ENCODE measurements at places on chromosomes 11 and 22.

DNA sequence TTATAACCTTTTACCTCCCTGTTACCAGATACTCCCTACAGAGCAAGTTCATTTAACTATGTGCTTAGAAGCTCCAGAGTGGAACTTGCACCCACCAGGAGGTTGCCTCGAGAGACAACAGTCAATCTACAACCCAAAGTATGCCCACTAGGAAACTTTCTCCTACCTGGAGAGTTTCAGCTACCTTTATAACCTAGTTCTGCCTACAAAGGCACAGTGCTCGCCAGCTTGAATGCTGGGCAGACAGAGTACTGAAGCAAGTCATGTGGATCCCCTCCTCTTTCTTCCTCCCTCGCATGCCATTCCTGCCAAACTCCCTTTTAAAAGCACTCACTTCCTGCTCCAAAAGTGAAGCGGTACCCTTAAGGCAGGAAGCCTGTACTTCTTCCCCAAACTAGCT is 258.9 kb downstream of the SWAP70 start:
- DNase-seq: no peak

DNA sequence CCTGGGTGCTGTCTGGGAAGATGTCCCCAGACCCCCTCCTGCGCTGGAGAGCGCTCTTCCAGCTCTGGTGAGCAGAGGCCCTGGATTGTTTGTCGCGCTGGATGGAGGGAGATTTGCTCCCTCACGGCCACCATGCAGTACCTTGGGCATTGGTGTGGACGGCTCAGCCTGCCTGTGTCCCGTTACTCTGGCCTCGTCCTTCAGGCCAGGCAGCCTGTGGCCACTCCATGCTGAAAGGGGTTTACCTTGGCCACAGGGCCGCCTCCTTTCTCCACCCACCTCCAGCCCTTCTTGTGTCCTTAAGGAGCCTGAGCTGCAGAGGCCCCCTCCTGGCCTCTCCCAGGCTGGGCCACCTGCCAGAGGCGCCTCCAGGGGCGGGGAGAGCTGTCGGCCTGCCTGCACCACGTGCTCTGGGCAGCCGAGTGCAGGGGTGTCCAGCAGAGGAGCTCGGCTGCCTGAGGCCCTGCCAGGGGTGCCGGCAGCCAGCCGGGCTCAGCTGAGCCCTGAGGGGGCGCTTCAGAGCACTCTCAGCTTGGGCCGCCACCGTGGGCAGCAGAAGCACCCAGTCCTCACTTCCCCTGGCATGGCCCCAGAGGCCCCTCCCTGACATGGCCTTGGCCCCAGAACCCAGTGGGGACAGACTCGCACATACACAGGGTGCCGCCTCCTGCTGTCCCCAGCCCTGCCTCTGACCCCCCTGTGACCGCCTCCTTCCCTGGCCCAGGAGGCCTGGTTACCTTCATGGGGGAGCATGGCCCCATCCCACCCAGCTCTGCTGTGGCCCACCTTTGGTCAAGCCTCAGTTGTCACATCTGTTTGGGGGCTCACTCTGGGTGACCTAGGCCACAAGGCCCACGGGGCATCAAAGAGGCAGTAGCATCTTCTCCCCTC is 3.4 kb downstream of the CCND1 start:
- DNase-seq: no peak

DNA sequence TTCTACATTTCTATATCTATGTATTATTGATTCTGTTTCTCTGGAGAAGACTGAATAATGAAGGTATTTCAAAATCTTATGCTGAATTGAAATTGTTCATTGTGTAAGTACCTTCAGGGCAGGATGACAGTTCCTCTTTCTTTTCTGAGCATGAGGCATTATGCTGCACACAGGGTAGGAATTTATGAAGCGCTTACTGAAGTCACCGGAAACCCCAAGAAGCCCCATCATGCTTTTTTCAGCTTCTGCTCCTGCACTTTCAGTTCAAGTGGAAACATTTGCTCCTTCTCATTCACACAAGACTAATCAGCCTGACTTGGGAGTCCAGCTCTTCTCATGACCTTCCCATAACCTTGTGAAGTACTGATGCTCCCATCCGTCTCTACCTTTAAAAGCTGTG is 314.7 kb upstream of the SORL1-AS1 start:
- DNase-seq: no peak

DNA sequence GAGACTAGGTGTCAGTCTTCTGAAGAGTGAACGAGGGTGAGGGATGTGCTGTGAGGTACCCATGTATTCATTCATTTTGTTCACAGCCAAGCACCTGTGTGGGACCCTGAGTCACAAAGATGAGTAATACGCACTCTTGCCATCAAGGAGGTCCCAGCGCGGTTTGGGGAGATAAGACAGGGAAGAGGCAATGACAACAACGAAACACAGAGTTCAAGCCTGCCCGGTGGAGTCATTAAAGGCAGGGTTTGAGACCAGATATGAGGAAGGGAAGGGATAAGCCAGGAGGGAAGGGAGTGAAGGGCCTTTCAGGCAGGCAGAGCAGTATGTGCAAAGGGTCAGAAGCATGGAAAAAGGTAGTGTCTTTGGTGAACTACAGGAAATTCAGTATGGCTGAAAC is 4.6 kb downstream of the DCHS1 start:
- DNase-seq: no peak

- no peak for DNase-seq
These were observed 16.1 kb downstream of the IGF2 start for GRCh38 chr11:2122907-2123627.

GRCh38 chr11:87228820-87229219 is 191.1 kb downstream of the TMEM135 start:
- DNase-seq: no peak

Measured in HEK293T (cell line).